ENCODE measurements at places on chromosomes 2 and 18.
A peak's percentile ranks its signal among the peaks of the same experiment; 100 is the strongest.

DNA sequence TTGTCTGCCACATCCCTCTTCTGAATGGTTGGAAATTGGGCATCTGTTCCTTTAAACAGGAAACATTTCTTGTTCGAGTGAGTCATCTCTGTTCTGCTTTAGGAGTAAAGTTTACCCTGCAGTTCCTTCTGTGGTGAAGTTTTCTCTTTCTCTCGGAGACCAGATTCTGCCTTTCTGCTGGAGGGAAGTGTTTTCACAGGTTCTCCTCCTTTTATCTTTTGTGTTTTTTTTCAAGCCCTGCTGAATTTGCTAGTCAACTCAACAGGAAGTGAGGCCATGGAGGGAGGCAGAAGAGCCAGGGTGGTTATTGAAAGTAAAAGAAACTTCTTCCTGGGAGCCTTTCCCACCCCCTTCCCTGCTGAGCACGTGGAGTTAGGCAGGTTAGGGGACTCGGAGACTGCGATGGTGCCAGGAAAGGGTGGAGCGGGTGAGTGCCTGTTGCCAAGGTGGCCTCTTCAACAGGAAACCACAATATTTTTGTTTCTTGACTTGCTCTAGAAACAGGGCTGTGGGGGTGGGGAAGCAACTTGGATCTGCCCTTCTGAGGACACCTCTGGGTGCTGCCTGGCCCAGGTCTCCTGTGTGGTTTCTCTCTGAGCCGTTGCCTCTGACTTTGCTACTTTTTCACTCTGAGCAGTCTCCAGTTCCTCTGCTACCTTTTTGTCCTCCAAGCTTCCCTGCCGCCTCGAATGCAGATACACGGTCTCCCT, 2.2 kb upstream of the CASP8 start:
- DNase-seq = peak; percentile 56

- DNase-seq = peak; percentile 37
These were observed 2.1 kb downstream of the TMEM247 start for GRCh38 chr2:46481198-46482193.

- DNase-seq = no peak
These were observed 211.0 kb upstream of the REG3G start for GRCh38 chr2:78814331-78814986.

DNA sequence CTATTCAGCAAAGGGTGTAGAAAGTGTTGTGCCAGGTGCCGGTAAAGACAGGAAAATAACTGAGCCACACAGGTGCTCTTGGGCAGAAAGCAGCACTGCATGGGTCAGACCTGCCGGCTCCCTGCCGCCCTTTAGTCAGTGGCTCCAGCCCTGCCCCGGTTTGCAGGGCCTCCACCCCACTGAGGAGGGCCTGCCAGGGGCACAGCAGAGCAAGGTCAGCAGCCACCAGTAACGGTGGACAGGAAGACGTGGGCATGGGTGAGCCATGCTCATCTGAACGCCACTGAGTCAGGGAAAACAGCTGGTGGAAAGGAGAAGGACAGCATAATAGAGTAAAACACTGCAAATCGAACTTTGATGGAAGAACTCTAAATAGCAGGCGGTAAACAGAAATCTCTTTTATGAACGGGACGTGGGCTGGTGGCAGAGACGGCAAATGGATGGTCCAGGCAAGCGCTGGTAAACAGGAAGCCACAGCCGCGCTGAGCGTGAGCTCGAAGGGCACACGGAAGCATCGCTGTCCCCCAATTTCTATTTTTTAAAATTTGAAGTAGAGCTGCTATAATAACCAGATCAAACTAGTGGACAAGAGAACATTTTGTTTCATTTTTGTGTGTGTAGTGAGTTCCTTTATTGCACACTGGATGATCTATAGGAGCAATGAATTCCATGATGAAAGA, 141.8 kb upstream of the ALKAL2 start:
- no peak for DNase-seq

DNA sequence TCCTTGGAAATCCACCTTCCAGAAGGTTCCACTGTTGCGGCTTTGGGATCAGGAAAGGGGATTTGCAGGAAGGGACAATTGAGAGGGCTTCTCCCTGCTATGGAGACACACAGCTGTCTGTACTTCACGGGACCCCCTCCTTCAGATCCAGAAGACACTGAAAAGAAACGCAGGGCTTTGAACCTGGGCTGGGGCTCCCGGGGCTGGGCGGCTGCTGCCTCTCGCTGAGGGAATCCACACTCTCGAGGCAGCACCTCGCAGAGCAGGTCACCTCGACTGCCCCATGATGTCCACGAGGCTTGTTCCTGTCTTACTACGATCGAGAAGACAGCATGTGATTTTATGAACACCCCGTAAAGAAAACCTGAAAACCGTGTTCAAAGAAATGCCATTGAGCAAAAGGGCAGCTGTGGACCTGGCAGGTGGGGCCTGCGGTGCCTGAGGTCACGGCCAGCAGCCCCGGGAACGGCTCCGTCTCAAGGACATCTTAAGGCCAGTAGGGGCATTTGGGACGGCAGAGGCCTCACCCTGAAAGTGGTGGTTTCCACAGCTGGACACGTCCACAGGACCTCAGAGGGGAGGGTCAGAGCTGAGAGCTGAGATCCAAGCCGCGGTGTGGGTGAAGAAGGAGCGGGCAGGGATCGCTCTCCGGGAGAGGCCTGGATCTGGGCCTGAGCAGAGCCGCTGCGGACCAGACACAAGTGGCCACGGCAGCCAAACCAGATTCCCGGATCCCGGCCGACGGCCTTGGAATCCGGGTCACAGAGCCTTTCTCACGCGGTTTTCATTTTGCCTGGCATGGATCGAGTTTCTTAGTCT, 165.7 kb downstream of the RTP5 start:
- DNase-seq = no peak

GRCh38 chr2:9739531-9739964, 103.7 kb upstream of the TAF1B start:
- no peak for DNase-seq

DNA sequence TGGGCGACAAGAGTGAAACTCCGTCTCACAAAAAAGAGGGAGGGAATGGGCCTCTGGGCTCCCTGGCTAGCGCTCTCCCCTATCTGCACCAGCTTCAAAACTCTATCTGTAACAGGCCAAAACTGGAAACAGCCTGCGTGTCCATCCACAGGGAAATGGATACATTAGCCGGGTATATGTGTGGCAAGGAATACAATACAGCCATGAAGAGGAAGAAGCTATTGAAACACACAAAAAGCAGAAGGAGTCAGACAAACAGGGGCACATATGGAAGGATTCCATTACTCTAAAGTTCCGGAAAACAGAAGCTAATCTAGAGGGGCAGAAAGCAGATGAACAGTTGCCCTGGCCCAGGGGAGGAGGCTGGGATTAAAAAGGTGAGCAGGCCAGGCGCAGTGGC, 24.6 kb upstream of the SLC35F6 start:
- DNase-seq = no peak

DNA sequence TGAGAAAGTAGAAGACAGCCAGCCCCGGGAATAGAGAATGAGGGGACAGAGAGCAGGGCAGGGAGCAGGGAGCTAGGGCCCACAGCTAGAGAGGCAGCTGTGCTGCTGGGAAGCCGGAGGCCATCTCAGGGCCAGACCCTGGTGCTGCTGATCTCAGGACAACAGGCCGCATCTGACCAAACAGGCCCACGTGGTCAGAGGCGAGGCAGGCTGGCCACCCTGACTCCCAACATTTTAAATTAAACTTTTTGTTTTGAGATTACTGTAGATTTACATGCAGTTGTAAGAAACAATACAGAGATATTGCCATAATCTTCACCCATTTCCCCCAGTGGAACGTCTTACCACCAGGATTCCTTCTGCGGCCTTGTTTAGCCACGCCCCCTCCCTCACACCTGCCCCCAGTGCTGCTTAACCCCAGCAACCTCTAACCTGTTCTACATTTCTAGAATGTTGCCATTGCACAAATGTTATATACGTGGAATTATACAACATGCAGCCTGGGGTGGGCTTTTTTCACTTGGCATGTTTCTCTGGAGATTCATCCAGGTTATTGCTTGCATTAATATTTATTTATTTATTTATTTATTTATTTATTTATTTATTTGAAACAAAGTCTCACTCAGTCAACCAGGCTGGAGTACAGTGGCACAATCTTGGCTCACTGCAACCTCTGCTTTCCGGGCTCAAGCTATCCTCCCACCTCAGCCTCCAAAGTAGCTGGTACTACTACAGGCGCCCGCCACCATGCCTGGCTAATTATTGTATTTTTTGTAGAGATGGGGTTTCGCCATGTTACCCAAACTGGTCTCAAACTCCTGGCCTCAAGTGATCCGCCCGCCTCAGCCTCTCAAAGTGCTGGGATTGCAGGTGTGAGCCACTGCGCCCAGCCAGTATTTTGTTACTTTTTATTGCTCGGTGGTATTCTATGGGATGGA, 48.6 kb upstream of the GPR17 start:
- DNase-seq = no peak

DNA sequence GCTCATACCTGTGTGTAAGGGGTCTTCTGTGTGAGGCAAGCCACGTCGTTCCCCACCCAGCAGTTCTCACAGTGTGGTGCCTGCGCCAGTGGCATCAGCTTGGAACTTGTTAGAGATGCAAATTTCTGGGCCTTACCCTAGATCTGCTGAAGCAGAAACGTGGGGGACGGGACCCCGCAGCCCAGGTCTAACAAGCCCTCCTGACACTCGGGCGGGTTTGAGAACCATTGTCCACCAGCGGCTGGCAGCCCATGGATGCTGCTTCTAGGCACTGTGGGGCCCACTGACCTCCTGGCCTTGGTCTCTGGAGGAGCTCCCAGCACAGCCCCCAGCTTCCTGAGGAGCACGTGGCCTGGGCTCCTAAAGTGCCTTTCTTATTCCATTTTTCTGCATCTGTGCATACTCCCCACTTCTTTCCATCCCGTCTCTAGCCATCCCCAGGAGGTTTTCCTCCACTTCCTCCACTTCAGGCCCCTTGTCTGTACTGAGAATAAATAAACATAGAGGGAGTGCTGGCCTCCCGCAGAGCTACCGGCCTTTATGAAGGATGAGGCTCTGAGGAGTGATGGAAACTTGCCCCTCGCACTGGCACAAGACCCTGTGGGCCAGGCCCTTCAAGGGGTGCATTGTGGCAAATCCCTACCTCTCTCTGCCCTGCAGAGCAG, 94.3 kb downstream of the GALR1 start:
- peak; percentile 2 for DNase-seq

- DNase-seq = no peak
These were observed 71.3 kb downstream of the MYL12B start for GRCh38 chr18:3333056-3333720.

DNA sequence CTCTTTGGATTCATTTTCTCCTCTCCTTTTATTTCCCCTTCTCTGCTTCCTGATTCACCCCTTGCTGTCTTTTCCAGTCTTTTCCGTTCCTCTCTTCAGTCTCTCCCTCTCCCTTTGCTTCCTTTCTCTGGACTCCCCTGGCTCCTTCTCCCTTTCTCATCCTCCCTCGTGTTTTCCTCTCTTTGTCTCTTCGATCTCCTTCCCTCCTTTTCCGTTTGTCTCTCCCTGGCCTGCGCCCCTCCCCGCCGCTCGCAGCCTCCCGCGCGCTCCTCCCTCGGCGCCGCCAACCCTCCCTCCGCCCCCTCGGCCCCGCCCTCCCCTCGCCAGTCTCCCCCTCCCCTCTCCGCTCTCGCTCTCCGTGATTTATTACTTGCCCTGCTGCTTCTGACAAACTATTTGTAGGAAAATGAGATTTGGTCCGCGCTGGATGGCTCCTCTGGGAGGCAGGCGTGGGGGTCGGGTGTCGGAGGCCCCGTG, 46.0 kb upstream of the PAX8 start:
- peak; percentile 48 for DNase-seq

- DNase-seq = no peak
These were observed 375.2 kb downstream of the ARHGAP15 start for GRCh38 chr2:143504397-143504796.

- DNase-seq = no peak
These were observed 14.9 kb downstream of the SLC9A4 start for GRCh38 chr2:102487761-102488462.

- DNase-seq = peak; percentile 47
These were observed 67.5 kb downstream of the TANC1 start for GRCh38 chr2:159035790-159036411.

GRCh38 chr2:82234283-82234874, 1929.8 kb upstream of the LRRTM1 start:
- no peak for DNase-seq

DNA sequence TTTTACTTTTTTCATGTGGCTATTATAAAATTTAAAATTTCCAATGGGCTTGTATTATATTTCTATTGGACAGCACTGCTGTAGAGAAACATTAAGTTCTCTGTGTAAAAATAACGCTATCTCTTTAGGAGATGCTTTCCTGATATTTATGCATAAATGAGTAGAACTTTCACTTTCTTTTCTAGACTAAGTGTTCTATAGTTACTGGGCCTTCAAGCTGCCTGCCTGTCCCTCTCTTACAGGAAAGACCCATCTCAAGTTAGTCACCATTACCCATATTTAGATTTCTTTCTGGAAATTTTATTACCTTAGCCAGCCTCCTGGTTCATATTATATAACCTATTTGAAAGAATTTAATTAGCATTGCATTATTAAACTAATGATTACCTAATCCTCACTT, 4.8 kb downstream of the ITGA4 start:
- DNase-seq = no peak

DNA sequence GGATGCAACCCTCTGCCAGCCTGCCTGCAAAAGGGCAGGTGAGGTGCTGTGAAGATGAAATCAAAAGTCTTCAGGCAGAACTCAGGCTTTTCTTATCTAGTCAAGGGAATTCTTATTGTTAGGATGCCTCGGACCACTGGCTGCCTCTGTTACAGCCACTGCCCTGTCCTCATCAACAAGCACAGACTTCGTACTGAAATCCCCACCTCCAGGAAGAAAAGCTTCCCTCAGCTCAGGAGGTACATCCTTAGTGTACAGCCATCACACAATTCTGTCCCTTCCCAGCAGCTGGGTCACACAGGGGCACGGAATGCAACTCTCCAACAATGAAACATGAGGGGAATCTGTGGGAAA, 10.1 kb upstream of the RNU4ATAC start:
- no peak for DNase-seq

DNA sequence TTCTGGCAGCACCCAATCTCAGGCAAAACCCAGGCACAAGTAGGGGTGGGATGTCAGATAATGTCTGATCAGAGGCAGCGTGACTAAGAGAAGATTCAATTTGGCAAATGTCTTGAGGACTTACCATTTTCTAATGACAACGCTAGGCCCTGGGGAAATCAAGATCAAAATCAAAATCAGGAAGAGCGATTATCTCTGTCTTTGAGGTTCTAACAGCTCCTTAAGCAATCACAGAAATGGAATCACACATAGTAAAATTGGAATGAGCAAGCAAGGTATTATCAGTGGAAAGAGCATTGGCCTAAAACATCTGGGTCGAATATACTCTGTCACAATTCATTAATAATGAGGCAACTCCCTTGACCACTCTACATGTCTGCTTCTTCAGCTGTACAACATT, 8.6 kb upstream of the SERPINB2 start:
- no peak for DNase-seq

- DNase-seq = no peak
These were observed 3.2 kb downstream of the XPO1 start for GRCh38 chr2:61534926-61535325.
